Stimulated activated CD8-positive, alpha-beta memory T cell treated with anti-CD3 and anti-CD28 coated beads, Interleukin-7, amount 100 ng/mL, for 4 hours (primary cell): ENCODE measurements at places on chromosomes 12 and 14.

DNA sequence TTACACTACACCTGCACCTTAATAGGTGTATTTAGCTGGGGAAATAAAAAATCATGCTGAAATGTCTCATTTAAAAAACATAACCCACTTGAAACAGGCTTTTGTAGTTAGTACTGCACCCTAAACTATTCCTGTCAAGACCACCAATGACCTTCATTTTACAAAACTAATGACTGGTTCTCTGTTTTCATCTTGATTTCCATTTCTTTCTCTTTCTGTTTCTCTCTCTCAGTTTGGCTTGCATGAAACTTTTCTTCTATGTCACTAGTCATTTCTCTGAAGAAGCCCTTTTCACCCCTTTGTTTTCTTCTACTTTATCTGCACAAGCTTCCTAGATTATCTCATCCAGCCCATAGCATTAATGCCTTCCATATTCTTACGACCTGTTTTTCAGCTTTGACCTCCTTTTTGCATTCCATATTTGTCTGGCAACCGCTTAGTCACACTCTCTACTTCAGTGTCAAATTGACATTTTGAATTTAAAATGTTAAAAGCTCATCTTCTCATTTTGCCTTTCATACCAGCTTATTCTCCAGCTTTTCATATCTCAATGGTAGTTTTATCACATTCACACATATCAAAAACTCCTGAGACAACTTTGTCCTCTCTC is 32.7 kb upstream of the KLRF1 start:
- no peak for DNase-seq

GRCh38 chr14:43005807-43006206 is 1399.1 kb downstream of the LRFN5 start:
- no peak for DNase-seq

GRCh38 chr14:74959596-74960180 is 4.3 kb upstream of the PGF start:
- no peak for DNase-seq

DNA sequence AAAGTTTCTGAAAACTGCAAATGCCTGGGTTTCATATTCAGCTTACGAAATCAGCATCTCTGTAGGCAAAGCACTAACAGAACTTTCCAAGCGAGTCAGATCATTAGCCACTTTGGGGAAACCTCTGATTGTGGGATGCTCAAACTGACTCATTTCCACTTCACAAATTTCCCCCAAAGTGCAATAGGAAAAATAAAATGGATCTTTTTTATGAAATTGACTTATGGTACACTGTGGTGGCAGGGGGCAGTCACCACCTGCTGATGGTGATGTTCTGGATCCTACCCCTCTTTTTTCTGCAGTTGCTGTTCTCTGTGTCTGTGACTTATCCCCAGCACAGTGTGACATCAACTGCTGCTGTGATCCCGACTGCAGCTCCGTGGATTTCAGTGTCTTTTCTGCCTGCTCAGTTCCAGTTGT is 5.6 kb downstream of the TCTN1 start:
- no peak for DNase-seq

- no peak for DNase-seq
Observed at GRCh38 chr14:42353315-42353714, 746.6 kb downstream of the LRFN5 start.

DNA sequence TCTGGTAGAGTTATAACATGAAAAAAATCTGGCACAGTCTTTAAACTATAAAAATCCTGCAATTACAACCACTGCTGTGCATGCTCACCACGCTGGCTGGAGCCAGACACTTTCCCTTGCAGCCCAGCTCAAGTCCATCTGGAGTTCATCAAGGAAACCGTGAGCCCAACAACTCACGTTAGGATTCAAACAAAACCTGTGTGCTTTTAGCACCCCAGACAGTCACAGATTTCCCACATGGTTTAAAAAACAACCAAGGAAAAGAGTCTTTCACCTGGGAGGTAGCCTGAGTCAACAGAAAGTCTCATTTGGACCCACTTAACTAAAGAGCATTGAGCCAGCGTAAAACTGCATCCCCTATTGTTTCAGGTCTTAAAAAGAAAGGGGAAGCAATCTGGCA is 4.7 kb downstream of the LRIG3 start:
- no peak for DNase-seq

- no peak for DNase-seq
Observed at GRCh38 chr12:3168223-3169221, 91.3 kb downstream of the TSPAN9 start.

GRCh38 chr14:44945264-44945663 is 16.5 kb downstream of the KLHL28 start:
- no peak for DNase-seq

- DNase-seq = no peak
Observed at GRCh38 chr14:28870033-28870564, 103.5 kb downstream of the FOXG1 start.

DNA sequence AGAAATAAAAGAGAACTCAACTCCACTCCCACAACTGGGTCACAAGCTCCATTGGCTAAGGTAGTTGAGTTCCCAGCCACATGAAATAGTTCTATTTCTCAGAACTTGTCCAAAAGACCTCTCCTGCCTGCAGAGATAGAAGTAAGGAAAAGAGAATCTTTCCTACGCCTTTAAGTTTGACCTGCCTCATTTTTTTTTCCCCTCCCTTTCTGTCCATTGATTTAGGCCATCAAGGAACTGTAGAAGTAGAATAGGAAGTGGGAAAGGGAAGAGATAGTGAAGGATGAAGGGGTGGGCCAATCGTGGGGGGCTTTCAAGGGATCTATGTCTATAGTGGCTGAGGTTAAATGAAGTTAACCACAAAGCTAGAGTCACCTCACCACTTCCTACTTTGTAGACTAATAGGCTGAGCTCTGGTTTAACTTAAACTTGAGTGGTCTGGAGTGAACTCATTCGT is 13.9 kb upstream of the NUDT4 start:
- DNase-seq = no peak
